Central memory CD8-positive, alpha-beta T cell (primary cell): ENCODE measurements at places on chromosomes 1 and 21.

GRCh38 chr21:28663111-28663693 lies 329.5 kb downstream of the LTN1 start:
- DNase-seq, result no peak
- no peak overlapping the region for H3K27ac ChIP-seq
- no peak overlapping the region for H3K4me3 ChIP-seq
- peaks cover 14% of the 10 kb centered on the region for H3K4me1 ChIP-seq
- no peaks in the 10 kb centered on the region for H3K27me3 ChIP-seq

- H3K27ac ChIP-seq, result peak overlapping the region; percentile 89
- peaks cover 55% of the 10 kb centered on the region for H3K36me3 ChIP-seq
- H3K4me1 ChIP-seq, result peaks cover 83% of the 10 kb centered on the region
- H3K27me3 ChIP-seq, result no peaks in the 10 kb centered on the region
- no peak for DNase-seq
- H3K4me3 ChIP-seq, result peak overlapping the region; percentile 76
Observed at GRCh38 chr1:40045182-40045581, 4.7 kb downstream of the CAP1 start.

GRCh38 chr1:73593364-73593763 lies 604.6 kb downstream of the LRRIQ3 start:
- no peak for DNase-seq
- no peaks in the 10 kb centered on the region for H3K4me1 ChIP-seq
- no peak overlapping the region for H3K27ac ChIP-seq
- H3K27me3 ChIP-seq, result no peaks in the 10 kb centered on the region

DNA sequence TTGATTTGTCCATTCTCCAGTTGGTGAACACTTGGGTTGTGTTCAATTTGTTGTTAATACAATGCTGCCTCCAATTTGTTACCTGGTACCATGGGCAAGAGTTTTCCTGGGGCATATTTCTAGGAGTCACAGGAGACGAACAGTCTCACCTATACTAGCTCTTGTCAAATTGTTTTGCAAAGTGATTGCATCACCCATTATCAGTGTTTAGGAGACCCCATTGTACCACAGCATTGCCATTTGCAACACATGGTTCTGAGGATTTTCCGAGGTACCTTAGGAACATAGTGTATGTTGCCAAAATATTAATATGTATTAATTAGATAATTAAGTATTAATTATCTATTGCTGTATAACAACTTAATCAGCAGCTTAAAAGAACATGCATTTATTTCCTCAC lies 97.8 kb downstream of the LPAR3 start:
- H3K36me3 ChIP-seq, result no peaks in the 10 kb centered on the region
- H3K4me3 ChIP-seq, result no peak overlapping the region
- peaks cover 13% of the 10 kb centered on the region for H3K27me3 ChIP-seq
- no peak for DNase-seq

DNA sequence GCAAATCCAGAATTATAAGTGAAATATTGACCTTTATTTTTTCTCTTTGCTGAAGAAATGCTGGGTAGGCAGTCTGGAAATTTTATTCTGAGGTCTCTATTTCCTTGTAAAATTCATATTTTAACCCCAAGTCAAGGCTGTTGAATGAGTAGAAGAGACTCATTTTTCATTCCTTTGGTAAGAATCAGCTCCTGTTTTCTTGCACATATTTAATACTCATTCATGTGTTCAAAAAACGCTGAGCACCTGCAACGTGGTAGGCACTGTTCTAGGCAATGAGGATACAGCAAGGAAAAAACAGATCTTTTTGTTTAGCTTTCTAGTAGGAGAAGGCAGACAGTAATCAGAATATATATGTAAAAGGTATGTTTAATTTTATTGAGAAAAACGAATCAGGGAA lies 1.5 kb downstream of the PRKAA2 start:
- peaks cover 48% of the 10 kb centered on the region for H3K27me3 ChIP-seq
- H3K36me3 ChIP-seq, result no peaks in the 10 kb centered on the region
- H3K4me1 ChIP-seq, result no peaks in the 10 kb centered on the region
- H3K27ac ChIP-seq, result no peak overlapping the region
- DNase-seq, result no peak

DNA sequence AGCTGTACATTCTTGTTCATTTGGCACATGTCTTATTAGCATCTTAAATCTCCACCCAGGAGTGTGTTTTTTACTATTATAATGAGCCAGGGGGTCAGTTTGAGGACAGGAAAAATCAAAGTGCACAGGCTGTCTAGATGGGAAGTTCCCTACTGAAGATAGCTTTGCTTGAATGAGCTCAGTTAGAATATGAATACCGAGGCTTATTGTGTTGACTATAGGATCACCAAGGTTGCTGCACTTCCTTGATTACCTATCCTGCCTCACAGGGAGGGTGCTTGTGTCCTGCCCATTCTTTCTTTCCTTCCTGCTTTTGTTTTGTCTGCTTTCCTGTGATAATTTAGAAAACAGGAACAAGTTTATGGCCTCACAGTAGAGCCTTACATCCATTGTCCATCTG lies 16.3 kb downstream of the PHGDH start:
- peaks cover 2% of the 10 kb centered on the region for H3K36me3 ChIP-seq
- no peak overlapping the region for H3K4me3 ChIP-seq
- no peak overlapping the region for H3K27ac ChIP-seq
- no peaks in the 10 kb centered on the region for H3K4me1 ChIP-seq
- no peak for DNase-seq
- no peaks in the 10 kb centered on the region for H3K27me3 ChIP-seq

GRCh38 chr1:231442735-231443134 lies 20.6 kb upstream of the EGLN1 start:
- H3K4me3 ChIP-seq, result no peak overlapping the region
- no peak for DNase-seq
- H3K36me3 ChIP-seq, result peaks cover 2% of the 10 kb centered on the region
- no peak overlapping the region for H3K27ac ChIP-seq
- H3K27me3 ChIP-seq, result peaks cover 79% of the 10 kb centered on the region
- no peaks in the 10 kb centered on the region for H3K4me1 ChIP-seq

DNA sequence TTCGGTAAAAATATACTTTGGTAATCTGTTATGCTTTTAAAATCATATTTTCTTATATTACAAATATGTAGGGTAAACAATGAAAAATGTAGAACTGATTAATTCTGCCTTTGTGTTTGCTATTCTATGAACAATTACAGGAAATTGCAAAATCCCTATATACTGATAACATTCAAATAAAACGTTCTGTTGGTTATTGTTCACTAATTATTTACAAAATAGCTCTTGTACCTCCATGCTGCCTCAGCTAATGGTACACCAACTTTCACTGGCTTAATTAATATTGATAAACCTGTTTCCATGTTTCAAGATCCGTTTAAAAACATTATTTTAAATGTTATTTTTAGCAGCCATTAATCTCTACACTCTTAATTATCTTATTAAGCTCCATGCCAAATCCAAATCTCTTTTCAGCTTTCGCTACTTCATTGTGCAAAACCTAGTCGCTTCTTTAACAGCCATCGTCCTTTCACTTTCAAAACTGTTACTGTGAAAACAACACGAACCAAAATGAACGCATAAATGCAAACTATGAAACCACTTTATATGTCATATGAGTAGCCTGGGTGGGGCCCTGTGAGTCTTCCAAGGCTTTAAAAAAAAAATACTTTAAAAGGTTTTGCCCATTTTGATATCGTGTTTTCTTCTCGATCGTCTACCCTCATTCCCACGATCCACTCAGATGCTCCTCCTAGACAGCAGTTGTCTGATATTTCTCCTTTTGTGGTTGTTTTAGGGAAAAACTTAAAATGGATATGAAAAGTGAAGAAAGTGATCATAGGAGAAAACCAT lies 807.1 kb downstream of the USP25 start:
- no peaks in the 10 kb centered on the region for H3K27me3 ChIP-seq
- no peaks in the 10 kb centered on the region for H3K36me3 ChIP-seq
- H3K4me3 ChIP-seq, result no peak overlapping the region
- no peaks in the 10 kb centered on the region for H3K4me1 ChIP-seq

GRCh38 chr1:31669786-31670592 lies 25.3 kb upstream of the PEF1 start:
- H3K27me3 ChIP-seq, result peaks cover 42% of the 10 kb centered on the region
- peaks cover 7% of the 10 kb centered on the region for H3K4me1 ChIP-seq
- DNase-seq, result no peak
- peaks cover 1% of the 10 kb centered on the region for H3K36me3 ChIP-seq
- no peak overlapping the region for H3K27ac ChIP-seq

- no peaks in the 10 kb centered on the region for H3K4me1 ChIP-seq
- no peak for DNase-seq
- no peaks in the 10 kb centered on the region for H3K36me3 ChIP-seq
- no peak overlapping the region for H3K4me3 ChIP-seq
- no peaks in the 10 kb centered on the region for H3K27me3 ChIP-seq
Observed at GRCh38 chr1:81702079-81702715, 98.5 kb upstream of the ADGRL2 start.

DNA sequence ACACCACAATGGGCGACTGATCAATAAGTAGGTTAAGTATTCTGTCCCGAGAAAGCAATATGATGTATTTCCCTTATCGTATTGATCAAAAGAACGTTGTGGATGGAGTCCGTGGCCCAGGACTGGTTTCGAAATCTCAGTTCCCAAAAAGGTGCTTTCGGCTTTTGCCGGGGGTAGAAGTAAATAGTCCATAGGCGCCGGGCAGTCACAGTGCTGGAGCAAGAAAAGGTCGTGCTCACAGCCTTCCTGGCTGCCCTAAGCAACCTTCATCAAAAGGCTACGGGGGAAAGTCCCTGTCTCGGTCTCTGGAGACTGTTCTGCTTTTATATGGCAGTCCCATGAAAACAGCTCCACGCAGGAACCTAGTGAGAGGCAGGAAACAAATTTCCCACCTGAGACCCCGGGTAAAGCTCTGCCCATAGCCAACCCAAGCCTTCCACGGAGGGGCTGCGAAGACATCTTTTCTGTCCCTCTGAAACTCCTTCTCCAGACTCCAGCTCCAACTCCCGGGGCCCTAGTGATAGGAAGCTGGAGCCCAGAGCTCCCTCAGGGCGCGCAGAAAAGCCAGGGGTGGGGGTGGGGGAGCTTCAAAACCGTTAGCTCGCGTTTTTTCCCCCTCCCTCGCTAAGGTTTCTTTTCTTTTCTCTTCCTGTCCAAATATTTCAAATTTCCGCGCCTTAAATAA lies 7.0 kb downstream of the CDKN2C start:
- peaks cover 20% of the 10 kb centered on the region for H3K4me1 ChIP-seq
- no peak for DNase-seq
- H3K36me3 ChIP-seq, result no peaks in the 10 kb centered on the region
- H3K4me3 ChIP-seq, result peak overlapping the region; percentile 84
- H3K27ac ChIP-seq, result peak overlapping the region; percentile 68

GRCh38 chr1:222665964-222666363 lies 46.3 kb downstream of the AIDA start:
- no peak overlapping the region for H3K4me3 ChIP-seq
- no peak overlapping the region for H3K27ac ChIP-seq
- H3K27me3 ChIP-seq, result no peaks in the 10 kb centered on the region
- H3K36me3 ChIP-seq, result peaks cover 72% of the 10 kb centered on the region
- DNase-seq, result no peak
- peaks cover 10% of the 10 kb centered on the region for H3K4me1 ChIP-seq

DNA sequence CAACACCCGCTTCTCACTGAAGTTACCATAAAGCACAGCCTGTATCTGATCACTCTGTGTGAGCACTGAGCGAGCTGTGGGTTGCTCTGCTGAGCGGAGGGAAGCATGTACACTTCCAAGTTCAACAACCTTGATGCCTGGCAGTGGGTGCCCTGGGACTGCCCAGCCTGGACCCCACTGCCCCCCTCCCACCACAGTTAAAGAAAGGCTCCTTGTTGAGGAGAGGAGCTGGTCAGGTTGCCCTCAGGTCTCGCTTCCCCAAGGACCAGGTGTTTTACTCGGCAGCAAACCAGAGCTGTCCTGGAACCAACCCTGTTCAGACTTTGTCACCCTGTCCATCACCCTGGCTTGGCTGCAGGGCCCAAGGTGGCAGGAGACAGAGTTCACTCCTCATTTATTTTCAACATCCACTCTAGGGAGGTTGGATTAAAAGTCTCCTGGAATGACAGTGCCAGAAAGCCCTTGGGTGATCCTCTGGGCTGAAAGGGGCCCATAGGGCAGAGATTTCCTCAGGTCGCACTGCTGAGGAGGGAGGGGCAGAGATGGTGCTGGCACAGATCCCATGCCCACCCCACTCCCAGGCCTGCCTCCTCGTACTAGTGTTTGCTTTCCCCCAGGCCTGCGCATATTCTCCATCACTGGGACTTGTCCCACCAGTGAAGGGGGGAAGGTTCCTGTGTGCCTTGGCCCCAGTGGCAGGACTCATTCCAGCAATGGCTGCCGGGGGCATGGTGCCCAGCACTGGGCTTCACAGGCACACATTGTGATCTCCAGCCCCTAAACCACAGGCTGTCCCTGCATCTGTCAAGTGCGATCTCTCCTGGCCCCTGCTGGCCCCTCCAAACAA lies 101.7 kb downstream of the TRABD2B start:
- H3K36me3 ChIP-seq, result no peaks in the 10 kb centered on the region
- H3K4me1 ChIP-seq, result no peaks in the 10 kb centered on the region
- no peak overlapping the region for H3K4me3 ChIP-seq
- peaks cover 8% of the 10 kb centered on the region for H3K27me3 ChIP-seq
